ENCODE measurements at places on chromosomes 6 and 20.

DNA sequence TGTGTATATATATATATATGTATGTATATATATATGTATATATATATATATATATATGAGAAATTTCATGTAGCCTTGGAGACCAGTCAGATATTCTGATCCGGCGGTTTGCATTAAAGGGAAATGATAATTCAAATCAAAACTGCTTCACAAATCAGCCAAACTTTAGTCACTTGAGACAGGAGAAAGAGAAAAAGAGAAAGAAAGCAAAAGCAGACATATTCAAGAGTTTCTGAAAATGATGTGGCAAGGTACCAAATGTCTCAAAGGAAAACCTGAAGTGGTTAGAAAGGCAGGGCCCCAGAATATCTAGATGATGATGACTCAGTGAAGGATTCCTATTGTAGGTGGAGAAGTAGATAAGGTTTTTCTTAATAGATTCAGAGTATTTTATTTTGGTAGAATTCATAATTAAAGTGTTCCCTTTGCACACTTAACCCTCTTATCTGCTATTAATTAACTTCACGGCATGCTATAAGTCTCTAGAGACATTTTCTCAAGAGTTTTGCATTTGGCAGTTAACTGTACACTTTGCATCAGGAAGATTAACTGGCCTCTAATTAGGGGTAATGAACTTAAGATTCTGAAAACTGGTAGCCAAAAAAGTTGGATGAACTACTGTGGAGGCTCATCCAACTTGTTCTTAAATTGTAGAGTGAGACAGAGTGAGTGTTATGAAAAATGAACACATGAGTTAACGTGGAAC lies 50.1 kb upstream of the ASF1A start:
- no peak for DNase-seq

- DNase-seq, result no peak
These were observed 6.5 kb upstream of the C20orf204 start for GRCh38 chr20:64029293-64030117.

DNA sequence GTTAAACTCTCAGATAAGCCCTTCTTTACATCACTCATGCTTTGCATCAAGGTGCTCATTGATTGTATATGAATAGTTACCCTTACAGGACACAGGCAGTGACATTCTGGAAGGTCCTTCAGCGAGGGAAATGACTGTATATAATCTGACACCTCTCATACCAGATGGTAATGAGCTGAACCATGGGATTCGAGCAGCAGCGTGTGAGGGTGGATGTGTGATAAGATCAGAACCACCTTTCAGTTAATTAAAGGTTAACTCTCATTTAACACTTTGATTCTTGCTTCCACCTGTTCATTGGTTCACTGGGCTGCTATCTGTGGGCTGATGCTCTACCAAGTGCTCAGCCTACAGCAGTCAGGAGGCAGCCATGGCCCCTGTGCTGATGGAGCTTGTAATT lies 24.2 kb downstream of the NEDD9 start:
- no peak for DNase-seq

DNA sequence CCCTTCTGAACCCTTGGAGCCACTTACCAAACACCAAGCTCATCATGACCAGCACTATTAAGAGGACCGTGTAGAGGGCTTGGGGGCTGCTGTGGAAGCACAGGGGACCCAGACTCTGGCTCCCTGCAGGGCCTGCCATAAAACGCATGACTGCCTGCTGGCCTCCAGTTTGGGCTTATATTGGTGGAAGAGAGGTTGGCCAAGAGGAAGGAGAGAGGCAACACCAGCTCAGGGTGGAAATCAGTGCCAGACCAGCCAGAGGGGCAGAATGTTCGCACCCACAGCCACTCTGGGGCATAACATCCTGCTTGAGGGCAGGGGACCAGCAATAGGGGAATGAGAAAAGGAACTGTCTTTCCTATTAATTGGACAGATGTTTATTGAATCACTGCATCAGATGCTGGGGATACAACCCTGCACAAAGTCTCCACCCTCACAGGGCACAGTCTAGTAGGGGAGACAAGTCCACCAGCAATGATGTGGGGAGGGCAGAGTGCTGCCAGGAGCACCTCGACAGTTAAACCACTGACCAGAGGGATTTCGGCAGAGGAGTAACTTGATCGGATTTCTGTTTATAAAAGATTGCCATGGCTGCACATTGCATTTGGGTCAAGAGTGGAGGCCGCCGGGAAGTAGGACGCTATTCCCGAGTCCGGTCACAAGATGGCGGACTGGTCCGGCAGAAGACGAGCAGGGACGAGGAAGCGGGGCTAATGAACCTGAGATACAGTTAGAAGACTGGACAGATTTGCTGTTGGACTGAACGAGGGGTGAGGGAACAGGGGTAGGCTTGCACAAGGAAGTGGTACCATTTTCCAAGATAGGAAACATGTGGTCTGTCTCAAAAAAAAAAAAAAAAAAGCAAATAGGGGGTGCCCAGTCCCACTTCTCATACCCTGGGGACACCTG lies at the start of gene LY6G5C:
LY6G5C (minus strand) TSS at position 842 of the 909 bp plus-strand sequence; CDS start at position 148, 694 bp downstream.
- peak; percentile 37 for DNase-seq

GRCh38 chr6:46010771-46011170 lies 4.9 kb downstream of the CLIC5 start:
- no peak for DNase-seq

GRCh38 chr6:121881974-121882667 lies 446.7 kb downstream of the GJA1 start:
- no peak for DNase-seq

- no peak for DNase-seq
These were observed 1.7 kb upstream of the FAM50B start for GRCh38 chr6:3847521-3847920.

DNA sequence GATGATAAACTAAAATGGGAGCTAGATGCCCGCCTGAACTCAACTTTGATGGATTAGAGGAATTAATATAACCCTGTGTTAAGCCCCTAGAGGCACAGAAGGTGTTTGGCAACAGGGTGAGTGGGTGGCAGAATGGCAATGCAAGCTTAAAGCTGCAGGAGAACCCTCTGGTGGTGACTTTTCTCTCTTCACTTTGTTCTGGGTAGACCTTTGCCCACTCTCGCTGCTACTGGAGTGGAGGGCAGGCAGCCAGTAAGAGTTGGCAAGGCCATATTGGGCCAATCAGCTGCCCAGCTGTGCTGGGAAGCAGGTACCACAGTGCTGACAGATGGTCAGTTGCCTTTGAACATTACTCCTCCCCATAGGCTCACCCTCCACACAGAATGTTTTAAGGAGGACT lies 468.2 kb downstream of the MMUT start:
- DNase-seq, result no peak

DNA sequence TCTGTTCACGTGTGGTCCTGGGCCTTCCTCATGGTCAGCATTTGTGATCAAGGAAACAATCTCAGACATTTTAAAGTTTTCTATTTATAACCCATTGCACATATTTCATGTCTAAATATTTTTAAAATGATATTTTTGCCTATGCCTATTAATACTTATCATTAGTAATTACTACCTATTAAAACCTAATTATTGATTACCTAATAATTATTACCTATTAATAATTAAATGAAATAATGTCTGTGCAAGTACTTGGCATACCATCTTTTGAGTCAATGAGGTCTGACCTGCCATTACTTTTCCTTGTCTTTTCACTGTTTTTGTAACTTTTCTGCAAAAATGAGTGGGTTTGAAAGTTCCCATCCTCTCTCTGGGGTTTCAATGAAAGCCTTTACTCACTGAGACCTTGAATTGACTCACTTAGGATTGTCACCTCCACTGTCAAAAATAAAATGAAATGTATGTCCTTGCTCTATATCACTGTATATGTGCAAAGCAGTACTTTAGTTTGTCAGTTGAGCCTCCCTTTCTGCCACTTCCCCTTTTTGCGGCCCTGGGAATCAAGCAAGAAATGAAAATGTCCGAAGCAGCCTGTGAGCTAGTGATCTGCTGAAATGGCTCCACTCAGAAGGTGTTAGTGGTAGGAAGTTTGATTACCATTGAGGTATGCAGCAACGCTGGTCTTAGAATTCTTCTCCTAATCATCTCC lies 87.8 kb downstream of the L3MBTL3 start:
- no peak for DNase-seq

GRCh38 chr6:126531286-126531685 lies 191.4 kb downstream of the CENPW start:
- DNase-seq, result no peak

- DNase-seq, result no peak
These were observed 47.9 kb downstream of the FOXO3 start for GRCh38 chr6:108608453-108609275.

DNA sequence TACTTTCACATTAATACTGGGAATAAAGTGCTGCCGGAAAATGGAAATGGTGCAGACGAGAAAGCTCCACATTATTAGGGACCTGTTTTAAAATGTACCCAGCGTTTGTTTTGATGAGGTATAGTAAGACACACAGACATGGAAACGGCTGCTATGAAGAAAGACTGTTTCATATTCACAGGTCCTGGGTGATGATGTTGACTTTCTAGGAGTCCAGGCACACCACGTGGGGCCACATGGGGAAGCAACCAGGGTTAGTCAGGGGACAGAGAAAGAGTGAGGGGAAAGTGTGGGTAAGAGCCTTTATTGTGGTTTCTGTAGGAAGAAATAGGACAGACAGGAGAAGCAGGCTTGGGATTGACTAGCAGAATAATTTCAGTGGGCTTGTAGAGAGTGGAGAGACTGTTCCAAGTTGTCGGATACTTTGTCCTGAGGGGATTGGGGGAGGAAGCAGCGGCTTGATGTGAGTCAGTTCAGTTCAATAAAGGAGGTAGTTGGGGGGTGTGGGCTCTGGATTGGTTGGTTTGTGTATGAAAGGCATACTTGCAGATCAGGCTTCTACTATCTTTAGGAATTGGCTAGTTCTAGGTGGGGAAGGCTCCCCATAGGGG lies 112.0 kb upstream of the MCHR2 start:
- DNase-seq, result no peak

GRCh38 chr6:56241124-56241802 lies 6.1 kb downstream of the COL21A1 start:
- no peak for DNase-seq

GRCh38 chr6:165841153-165841558 lies 178.1 kb upstream of the PDE10A start:
- DNase-seq, result no peak

DNA sequence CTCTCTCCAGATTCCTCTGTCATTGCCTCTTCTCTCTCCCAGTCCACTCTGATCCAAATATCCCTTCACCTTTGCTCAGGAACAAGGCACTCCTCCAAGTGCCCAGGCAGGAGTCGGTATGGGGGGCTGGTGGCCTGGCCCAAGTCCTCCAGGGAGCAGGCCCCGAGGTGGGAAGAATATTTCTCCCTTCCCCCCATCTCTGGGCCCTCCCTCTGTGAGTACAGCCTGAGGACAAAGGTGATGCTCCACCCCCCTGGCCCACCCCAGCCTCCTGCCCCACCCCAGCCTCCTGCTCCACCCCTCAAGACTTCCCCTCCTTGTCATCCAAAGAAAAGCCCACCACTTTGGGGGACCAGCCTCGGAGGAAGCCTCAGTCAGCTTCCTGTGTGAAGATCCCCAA lies 96.9 kb downstream of the NCR2 start:
- no peak for DNase-seq

DNA sequence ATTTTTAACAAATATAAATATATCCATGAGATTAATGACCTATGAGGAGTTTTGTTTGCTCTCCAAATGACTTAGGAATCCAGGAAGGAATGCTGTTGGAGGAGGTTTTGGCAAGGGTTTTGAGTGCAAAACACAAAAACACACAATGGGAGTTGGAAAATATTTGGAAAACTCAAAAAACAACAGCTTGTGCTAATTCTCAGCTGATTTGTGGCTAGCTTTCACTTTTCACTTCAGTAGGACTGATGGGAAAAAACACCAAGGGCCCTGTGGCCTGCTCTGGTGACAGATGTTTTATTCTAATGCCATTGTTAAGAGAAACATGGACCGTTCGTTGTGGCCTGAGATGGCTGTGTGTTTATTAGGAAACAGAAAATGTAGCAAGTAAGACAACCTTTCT lies 113.9 kb downstream of the ALDH8A1 start:
- no peak for DNase-seq

GRCh38 chr20:37526839-37527637 lies 638 bp downstream of the BLCAP start:
- no peak for DNase-seq

GRCh38 chr20:38973107-38973506 lies 11.0 kb downstream of the DHX35 start:
- DNase-seq, result no peak

DNA sequence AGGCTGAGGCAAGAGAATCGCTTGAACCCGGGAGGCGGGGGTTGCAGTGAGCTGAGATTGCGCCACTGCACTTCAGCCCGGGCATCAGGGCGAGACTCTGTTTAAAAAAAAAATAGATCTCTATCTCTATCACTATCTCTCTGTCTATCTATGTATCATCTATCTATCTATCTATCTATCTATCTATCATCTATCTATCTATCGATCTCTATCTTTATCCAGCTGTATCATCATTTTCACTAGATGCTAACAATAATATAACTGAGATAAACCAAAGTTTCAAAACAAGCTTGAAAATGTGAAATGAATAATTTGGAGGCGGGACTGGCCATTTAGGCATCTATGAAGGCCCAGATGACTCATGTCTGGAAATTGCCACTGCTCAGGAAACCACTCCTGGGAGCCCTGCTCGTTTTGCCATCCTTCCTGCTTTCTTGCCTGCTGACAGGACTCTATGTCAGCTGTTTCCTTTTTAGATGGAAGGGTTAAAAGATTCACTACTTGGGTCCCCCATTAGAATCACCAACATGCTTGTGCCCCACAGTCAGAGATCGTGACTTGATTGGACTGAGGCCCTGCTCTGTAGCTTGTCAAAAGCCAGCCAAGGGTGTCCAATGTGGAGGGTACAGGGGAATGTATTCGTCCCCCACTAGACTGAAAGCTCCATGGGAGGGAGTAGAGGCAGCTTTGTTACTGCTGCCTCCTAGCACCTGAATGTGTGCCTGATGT lies 61.7 kb downstream of the UTRN start:
- DNase-seq, result no peak

DNA sequence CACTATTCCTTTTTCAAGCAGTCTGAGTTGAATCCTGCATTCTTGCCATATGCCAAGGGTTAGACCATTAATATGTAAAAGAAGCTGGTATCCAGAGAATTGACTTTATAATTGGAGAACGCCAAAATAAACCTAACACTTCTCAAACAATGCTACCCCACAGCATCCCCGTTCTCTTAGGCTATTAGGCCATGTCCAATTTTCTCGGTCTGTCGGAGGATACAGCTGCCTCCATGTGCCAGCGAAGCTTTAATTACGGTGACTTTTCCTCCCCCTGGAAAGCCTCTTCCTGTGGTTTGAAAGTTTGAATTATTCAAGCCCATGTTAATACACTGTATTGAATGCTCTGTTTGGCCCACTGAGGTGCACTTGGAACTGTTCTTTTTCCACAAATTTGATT lies 60.5 kb downstream of the HS3ST5 start:
- no peak for DNase-seq

- no peak for DNase-seq
These were observed 41.5 kb downstream of the GCM1 start for GRCh38 chr6:53107091-53107490.

GRCh38 chr6:43368259-43369160 lies 937 bp downstream of the ZNF318 start:
- no peak for DNase-seq

- no peak for DNase-seq
These were observed 16.7 kb downstream of the GPRC6A start for GRCh38 chr6:116812051-116812650.

- DNase-seq, result no peak
These were observed 381.8 kb downstream of the CENPW start for GRCh38 chr6:126721581-126722160.

GRCh38 chr6:53055873-53056272 lies 9.3 kb upstream of the FBXO9 start:
- no peak for DNase-seq

All from activated T-helper 1 cell treated with anti-CD3 and anti-CD28 coated beads, Interleukin-2, amount 50 U/mL, for 16 hours (primary cell).